Ascending aorta (tissue), 2 donors: ENCODE measurements at places on chromosomes 3 and 15. TPM values are rescaled to one million over a fixed set of nuclear protein-coding genes. Genes with fewer than 3 reads are reported as not detected.

SLC22A13 gene
- total RNA-seq, result not detected

ZXDC gene
- total RNA-seq, result 74.4 TPM

MCF2L2 gene
- not detected for total RNA-seq

DNAH1 gene
- total RNA-seq, result 7.6 TPM

NTRK3 gene
- total RNA-seq, result 52.7 TPM

PRC1 gene
- 29.1 TPM for total RNA-seq

PLCL2 gene
- total RNA-seq, result 2.9 TPM

CTXN2 gene
- total RNA-seq, result not detected

RARB gene
- total RNA-seq, result 52.7 TPM

SLC28A1 gene
- total RNA-seq, result not detected

SERINC4 gene
- not detected for total RNA-seq

SAMMSON gene
- total RNA-seq, result 2.2 TPM

GRCh38 chr15:43255376-43255775 lies 11.4 kb downstream of the TGM5 start:
- no peak overlapping the region for H3K4me3 ChIP-seq
- no peak for DNase-seq
- no peaks in the 10 kb centered on the region for H3K4me1 ChIP-seq

DNA sequence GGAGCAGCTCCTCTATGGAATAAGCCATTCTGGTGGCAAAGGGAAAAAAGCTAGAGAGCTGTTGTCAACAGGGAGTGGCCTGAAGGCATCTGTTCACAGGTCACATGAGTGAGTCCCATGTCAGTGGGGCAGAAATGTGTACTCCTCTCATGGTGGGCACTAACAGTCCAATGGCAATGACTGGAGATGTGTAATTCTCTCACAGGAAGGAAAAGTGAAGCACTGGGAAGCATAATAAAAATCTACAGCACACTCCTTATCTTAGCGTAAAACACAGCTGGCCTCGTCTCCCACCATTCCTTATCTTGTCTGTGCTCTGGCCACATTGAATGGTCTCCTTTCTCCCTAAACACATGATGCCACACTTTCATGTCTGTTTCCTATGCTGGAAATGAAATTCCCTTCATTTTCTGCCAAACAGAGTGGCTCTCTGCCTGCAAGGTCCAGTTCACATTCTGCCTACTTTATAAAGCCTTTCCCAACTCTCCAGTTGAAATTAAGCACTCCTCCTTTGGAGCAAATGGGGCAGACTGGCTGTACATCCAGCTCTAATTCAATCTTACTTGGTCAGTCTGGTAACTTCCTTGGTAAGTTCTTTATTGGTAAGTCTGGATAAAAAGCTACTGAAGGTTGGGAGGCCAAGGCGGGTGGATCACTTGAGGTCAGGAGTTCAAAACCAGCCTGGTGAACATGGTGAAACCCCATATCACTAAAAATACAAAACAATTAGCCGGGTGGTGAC lies 139.8 kb downstream of the RPL22L1 start:
- H3K27ac ChIP-seq, result no peak overlapping the region
- H3K4me1 ChIP-seq, result peaks cover 4% of the 10 kb centered on the region
- no peak overlapping the region for H3K4me3 ChIP-seq
- H3K27me3 ChIP-seq, result no peaks in the 10 kb centered on the region

GRCh38 chr3:17195192-17195611 lies 310.4 kb downstream of the PLCL2 start:
- H3K27me3 ChIP-seq, result no peaks in the 10 kb centered on the region
- DNase-seq, result no peak
- H3K4me3 ChIP-seq, result no peak overlapping the region
- peaks cover 13% of the 10 kb centered on the region for H3K4me1 ChIP-seq
- peak overlapping the region; percentile 43 for H3K27ac ChIP-seq

- no peak for DNase-seq
- H3K4me3 ChIP-seq, result no peak overlapping the region
- no peaks in the 10 kb centered on the region for H3K27me3 ChIP-seq
Measured at GRCh38 chr15:95830281-95830680, 500.2 kb upstream of the NR2F2 start.

GRCh38 chr3:135018149-135018923 lies 223.3 kb downstream of the EPHB1 start:
- H3K4me1 ChIP-seq, result no peaks in the 10 kb centered on the region
- peak; percentile 22 for DNase-seq
- H3K36me3 ChIP-seq, result no peaks in the 10 kb centered on the region
- H3K27ac ChIP-seq, result no peak overlapping the region
- H3K27me3 ChIP-seq, result no peaks in the 10 kb centered on the region
- H3K4me3 ChIP-seq, result no peak overlapping the region

- no peak overlapping the region for H3K4me3 ChIP-seq
- no peaks in the 10 kb centered on the region for H3K4me1 ChIP-seq
- peak overlapping the region; percentile 29 for H3K27ac ChIP-seq
- H3K27me3 ChIP-seq, result no peaks in the 10 kb centered on the region
- H3K36me3 ChIP-seq, result no peaks in the 10 kb centered on the region
- no peak for DNase-seq
Measured at GRCh38 chr15:75836959-75837334, 6.3 kb upstream of the UBE2Q2 start.

DNA sequence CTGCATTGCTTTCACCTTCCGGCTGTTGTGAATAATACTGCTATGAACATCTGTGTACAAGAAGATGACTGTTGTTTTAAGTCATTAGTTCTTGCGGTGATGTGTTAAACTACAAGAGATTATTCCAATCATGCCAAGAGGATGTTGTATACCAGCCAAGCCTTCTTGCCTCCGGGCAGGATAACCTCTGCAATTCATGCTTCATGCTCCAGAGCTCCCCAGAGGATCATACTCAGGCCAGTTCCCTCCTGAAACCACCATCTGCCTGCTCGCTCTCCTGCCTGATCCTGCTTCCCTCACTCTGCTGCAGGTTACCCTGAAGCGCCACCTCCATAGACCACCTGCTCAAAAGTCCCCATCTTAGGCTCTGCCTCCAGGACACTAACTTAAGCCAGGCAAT lies 187.1 kb upstream of the PROK2 start:
- no peaks in the 10 kb centered on the region for H3K27me3 ChIP-seq
- H3K36me3 ChIP-seq, result no peaks in the 10 kb centered on the region
- H3K4me1 ChIP-seq, result no peaks in the 10 kb centered on the region
- DNase-seq, result no peak

DNA sequence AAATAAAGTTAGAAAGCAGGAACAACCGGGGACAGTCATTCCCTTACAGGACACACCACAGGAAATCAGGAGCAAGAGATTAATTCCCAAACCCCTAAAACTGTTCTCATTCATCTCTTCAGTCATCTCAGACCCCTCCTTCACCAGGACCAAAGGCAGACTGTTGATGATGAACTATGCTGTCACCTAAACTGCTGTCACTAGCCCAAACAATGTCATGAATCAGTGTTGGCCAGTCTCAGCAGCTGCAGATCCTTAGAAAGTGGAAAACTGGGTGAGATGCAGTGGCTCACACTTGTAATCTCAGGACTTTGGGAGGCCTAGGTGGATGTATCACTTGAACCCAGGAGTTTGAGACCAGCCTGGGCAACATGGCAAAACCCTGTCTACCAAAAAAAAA lies 909.6 kb downstream of the ROBO1 start:
- H3K27me3 ChIP-seq, result no peaks in the 10 kb centered on the region
- no peak overlapping the region for H3K27ac ChIP-seq
- no peaks in the 10 kb centered on the region for H3K36me3 ChIP-seq
- no peak for DNase-seq
- no peak overlapping the region for H3K4me3 ChIP-seq

- H3K36me3 ChIP-seq, result no peaks in the 10 kb centered on the region
- H3K27ac ChIP-seq, result no peak overlapping the region
- no peak for DNase-seq
- H3K4me1 ChIP-seq, result no peaks in the 10 kb centered on the region
Measured at GRCh38 chr3:178260887-178261565, 275.2 kb upstream of the KCNMB2 start.

- no peak for DNase-seq
- H3K27ac ChIP-seq, result no peak overlapping the region
- H3K36me3 ChIP-seq, result no peaks in the 10 kb centered on the region
- H3K27me3 ChIP-seq, result no peaks in the 10 kb centered on the region
Measured at GRCh38 chr3:59249698-59250361, 200.0 kb upstream of the CFAP20DC start.

DNA sequence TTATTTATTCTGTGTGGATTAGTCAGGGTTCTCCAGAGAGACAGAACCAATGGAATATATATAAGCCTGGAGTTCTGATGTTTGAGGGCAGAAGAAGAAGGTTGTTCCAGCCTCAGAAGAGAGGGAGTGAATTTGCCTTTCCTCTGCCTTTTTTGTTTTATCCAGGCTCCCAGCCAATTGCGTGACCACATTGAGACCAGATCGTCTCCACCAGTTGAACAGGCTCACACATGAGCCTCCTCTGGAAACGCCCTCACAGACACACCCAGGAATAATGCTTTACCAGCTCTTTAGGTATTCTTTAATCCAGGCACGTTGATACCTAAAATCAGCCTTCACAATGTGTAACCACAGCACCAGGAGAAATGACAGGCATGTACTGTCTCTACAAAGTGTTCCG lies 923.1 kb downstream of the TBL1XR1 start:
- H3K27me3 ChIP-seq, result no peaks in the 10 kb centered on the region
- DNase-seq, result no peak
- no peaks in the 10 kb centered on the region for H3K36me3 ChIP-seq
- no peak overlapping the region for H3K4me3 ChIP-seq
- H3K4me1 ChIP-seq, result no peaks in the 10 kb centered on the region
- H3K27ac ChIP-seq, result no peak overlapping the region

GRCh38 chr15:89998141-89998661 lies 2.9 kb upstream of the ZNF710 start:
- no peak overlapping the region for H3K27ac ChIP-seq
- no peak overlapping the region for H3K4me3 ChIP-seq
- no peaks in the 10 kb centered on the region for H3K27me3 ChIP-seq
- H3K36me3 ChIP-seq, result no peaks in the 10 kb centered on the region

DNA sequence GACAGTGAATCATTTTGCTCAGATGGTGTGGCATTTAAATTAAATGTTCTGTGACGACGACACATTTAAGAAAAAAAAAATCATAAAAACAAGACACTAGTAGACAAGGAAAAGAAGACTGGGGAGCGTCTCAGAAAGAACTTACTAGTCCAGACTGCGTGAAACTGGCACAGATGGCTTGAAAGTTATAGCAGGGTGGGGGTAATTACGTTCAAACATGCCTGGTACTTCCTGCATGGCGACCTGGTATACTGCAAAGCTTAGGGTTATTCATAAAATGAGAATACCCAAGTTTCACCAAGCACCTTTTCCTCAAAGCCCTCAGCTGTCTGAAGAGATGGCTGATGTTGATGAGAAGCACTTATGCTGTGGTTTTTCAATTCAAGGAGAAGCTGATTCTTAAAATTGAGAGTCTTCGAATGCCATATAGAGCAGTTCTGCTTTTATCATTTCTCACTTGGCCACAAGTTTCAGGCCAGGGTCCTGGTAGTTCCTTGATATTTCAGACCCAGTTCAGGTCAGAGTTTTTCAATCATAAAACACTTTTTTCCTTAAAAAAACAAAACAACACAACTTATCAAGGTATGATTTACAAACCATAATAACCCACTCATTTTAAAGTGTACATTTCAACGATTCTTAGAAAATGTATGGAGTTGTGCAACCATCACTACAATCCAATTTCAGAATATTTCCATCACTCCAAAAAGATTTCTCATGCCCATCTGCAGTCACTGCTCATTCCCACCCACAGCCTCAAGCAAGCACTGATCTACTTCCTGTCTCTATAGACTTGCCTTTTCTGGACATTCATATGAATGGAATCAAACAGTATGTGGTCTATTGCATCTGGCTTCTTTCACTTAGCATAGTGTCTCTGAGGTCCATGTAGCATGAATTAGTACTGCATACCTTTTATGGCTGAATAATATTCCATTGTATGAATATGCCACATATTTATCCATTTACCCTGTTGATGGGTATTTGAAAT lies 24.7 kb downstream of the PCOLCE2 start:
- H3K27ac ChIP-seq, result no peak overlapping the region
- H3K4me3 ChIP-seq, result no peak overlapping the region
- H3K27me3 ChIP-seq, result no peaks in the 10 kb centered on the region
- no peak for DNase-seq
- no peaks in the 10 kb centered on the region for H3K36me3 ChIP-seq

- no peaks in the 10 kb centered on the region for H3K4me1 ChIP-seq
- H3K27me3 ChIP-seq, result no peaks in the 10 kb centered on the region
Measured at GRCh38 chr3:155861476-155862183, 7.4 kb upstream of the SLC33A1 start.

GRCh38 chr3:16392717-16393116 lies 120.8 kb downstream of the RFTN1 start:
- DNase-seq, result no peak
- H3K4me3 ChIP-seq, result no peak overlapping the region
- H3K36me3 ChIP-seq, result peaks cover 3% of the 10 kb centered on the region
- H3K27ac ChIP-seq, result no peak overlapping the region

GRCh38 chr3:20051123-20051806 lies 11.0 kb downstream of the KAT2B start:
- H3K4me1 ChIP-seq, result peaks cover 17% of the 10 kb centered on the region
- H3K27ac ChIP-seq, result no peak overlapping the region
- no peak overlapping the region for H3K4me3 ChIP-seq
- DNase-seq, result no peak
- no peaks in the 10 kb centered on the region for H3K36me3 ChIP-seq

DNA sequence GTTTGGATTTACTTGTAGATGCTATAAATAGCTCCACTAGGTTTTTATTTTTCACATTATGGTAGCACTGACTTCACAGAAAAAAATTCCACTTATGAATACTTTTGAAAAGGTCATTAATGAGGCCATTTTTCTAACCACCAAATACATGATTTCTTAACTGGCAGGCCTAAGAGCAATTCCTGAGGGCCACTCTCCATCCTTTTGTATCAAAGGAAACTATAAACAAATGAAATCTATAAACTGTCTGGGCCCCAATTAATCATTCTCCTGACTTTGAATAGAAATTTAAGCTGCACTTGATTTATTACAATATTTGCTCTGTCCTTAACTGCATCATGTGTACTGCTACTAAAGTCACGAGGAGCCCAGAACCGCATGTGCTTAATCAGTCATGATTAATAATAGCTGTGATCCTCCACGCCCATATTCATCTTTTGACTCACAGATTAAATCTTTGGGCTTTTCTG lies 25.1 kb upstream of the MTMR10 start:
- H3K4me3 ChIP-seq, result no peak overlapping the region
- H3K27ac ChIP-seq, result no peak overlapping the region
- H3K36me3 ChIP-seq, result no peaks in the 10 kb centered on the region
- H3K4me1 ChIP-seq, result no peaks in the 10 kb centered on the region
- no peak for DNase-seq

DNA sequence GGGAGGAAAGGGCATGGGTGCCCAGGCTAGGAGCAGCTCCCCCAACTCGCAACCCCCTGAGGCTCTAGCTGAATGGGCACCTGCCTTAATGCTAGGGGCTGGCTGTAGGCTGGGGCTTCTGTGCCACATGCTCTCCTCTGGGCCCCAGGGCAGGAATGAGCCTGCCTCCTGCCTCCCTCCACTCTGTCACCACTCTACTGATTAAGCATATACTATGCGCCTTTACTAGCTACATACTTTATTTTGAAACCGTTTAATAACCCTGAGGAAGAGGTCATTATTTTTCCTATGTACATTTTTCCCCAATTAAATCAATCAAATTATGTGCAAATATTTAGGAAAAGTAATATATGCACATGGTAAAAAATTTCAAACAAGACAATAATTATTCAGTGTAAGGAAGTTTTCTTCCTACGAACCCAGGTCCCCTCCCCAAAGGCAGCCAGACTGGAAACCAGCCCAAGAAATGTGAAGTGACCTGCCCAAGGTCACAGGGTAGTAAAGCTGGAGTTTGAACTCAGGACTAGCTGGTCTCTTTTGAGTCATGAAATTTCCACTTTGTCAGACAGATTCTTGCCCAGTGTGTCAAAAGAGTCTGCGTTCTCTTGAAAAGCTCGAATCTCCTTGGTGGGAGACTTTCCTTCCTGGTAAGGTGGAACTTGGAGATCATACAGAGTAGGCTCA lies 122.5 kb downstream of the DNAJB8 start:
- H3K36me3 ChIP-seq, result peaks cover 20% of the 10 kb centered on the region
- H3K27ac ChIP-seq, result no peak overlapping the region
- H3K4me1 ChIP-seq, result no peaks in the 10 kb centered on the region
- no peak for DNase-seq
- no peak overlapping the region for H3K4me3 ChIP-seq
- H3K27me3 ChIP-seq, result no peaks in the 10 kb centered on the region
